ENCODE measurements at places on chromosomes 16 and 17.

- no peak for DNase-seq
Observed at GRCh38 chr17:38857271-38857670, 3.8 kb upstream of the RPL23 start.

DNA sequence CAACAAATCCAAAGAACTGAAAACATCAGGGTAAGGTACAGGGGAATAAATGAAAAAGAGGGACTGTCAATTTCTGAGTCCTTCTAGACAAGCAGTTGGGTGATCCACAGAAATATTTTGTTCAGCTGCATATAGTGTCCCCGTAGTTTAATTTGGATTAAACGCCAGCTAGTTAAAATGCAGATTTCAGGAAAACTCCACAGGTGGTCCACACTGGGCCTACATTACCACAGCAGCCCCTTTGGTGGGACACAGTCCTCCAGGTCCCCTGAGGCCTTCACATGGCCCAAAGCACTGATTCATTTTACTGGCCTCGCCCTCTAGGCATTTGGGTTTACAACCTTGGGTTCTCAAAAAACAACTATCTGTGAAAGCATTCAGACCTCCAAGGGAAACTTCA, 4.6 kb downstream of the ARHGAP17 start:
- no peak for DNase-seq

DNA sequence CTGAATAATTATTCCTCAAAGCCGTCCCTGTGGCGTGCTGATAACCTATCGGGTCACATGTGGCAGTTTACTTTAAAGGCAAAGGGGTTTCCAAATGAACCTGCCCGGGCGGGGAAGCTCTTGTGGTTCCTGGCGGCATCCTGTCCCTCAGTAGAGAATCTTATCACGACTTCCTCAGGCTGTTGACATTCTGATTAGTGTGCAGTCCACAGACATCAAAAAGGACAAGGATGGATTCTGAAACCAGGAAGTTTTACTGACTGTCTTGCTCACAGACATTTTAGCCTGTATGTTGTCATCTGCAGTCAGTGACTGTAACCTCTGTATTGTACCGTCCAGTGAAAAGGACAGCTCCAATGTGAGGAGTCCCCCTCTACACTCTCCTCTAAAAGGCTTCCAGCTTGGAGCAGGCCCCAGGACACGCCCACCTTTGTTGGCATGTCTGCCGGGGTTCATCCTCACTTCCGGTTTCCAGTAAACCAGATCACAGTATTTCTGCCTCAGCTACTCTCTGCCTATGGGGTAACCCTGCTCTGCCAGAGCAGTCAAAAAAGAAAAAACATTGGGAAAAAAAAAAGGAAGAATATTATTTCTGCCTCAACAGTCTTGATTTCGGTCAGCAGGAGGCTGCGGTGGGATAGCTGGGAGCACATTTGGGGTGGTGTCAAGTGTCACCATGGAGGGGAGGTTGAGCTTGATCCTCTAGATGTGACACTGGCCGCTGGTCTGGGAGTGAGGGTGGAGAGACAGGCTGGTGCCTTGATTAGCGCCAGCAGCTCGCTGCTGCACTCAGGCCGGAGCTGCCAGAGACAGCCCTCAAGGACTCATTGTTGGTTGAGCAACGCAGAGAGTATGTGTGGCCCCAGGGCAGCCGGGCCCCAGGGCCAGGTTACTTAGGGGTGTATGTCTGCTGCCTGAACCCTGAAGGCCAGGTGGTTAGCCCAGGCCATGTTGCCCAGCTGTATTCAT, 89.0 kb upstream of the DNAH17 start:
- no peak for DNase-seq

DNA sequence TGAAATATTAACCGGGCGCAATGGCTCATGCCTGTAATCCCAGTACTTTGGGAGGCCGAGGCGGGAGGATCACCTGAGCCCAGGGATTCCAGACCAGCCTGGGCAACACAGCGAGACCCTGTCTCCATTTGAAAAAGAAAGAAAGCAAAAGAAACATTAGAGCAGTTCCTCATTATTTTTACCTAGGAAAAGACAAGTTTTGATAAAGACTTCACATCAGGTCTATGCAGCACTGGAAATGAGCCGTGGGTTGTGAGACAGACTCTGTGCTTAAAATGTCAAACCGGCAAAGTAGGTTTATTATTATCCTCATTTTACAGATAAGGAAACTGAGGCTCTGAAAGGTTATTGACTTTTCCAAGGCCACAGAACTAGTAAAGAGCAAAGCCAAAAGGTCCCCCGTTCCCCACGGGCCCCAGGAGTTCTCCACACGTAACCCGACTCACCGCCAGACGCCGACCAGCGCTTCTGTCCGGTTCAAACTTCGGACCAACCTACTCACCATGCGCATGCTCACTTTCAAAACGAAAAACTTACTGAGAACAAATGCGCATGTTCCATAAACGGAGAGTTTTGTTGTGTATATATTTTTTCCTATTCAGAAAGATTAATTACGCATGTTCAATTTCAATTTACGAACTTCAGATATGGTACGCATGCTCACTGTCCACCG, 356 bp downstream of the TUBD1 start:
- no peak for DNase-seq

- DNase-seq: no peak
Observed at GRCh38 chr16:86396901-86397311, 113.4 kb upstream of the FOXF1 start.

DNA sequence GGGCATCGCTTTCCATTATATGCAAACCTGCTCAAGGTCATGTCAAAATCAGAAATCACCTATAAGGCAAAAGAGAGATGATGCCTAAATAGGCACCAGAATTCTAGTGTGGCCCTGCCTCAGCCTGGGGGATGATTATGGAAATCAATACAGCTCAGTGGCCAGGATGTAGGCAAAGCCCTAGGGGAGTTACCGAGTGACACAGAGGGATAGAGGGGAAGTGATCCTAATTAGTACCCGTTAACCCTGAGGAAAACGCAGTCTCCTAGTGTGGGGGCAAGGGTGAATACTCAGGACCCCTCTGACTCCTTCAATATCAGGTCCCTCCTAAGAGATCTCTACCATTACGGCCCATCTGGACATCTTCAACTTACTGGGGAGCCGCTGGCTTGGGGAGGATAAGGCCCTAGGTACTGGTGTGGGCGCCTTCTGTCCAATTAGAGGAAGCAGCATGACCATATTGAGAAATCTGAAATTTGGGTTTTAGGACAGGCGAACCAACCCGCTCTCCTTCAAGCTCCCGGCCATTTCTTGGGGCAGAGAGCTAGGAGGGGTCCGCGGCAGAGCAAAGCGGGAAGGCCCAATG, 725 bp downstream of the NT5C3B start:
- DNase-seq: no peak

- no peak for DNase-seq
Observed at GRCh38 chr17:68627956-68628575, 26.9 kb upstream of the FAM20A start.

Data from epithelial cell of prostate (primary cell).